Head of caudate nucleus (tissue), 42 donors: ENCODE measurements at places on chromosomes 12 and 14.

GRCh38 chr12:2986876-2987275 is 27.7 kb downstream of the TEAD4 start:
- DNase-seq, result no peak

DNA sequence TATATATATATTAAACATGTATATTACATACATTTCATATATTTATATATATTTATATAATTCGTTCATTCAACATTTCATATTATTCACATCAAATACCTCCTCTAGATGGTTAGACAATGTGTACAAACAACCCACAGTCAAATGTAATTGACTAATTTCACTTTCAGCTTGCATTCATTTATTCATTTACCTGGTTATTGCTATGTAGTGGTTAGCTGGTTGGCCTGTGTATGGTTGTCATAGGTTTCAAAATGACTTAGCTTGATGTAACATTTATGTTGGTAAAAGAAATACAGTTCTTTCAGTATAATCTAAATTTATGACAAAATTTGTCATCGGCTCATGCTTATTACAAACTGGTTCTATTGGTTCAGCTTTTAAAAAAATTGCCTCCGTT is 389 bp downstream of the OR4K13 start:
- no peak for DNase-seq

DNA sequence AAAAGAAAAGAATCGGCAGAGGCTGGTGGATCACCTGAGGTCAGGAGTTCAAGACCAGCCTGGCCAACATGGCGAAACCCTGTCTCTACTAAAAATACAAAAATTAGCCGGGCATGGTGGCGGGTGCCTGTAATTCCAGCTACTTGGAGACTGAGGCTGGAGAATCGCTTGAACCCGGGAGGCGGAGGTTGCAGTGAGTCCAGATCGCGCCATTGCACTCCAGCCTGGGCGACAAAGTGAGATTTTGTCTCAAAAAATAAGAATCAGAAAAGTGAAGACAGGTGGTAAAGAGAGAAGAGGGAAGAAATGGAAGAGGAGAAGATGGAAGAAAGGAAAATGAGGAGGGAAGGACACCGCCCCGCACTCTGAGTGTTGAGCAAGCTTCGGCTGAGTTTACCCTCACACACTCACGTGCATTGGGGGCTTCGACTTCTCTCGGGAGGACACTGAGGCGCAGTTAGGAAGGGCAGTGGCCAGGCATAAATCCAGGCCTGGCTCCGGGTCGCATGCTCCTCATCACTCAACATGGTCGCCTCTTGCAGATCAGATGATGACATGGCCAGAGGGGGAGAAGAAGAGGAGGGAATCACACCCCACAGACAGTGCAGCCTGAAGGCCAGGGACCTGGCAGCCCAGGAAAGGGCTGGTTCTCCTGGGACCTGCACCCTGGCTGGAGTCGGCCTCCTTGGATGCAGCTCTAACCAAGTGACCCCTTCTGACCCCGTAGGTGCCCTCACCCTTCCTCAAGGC is 61.1 kb downstream of the PRMT8 start:
- DNase-seq, result no peak

DNA sequence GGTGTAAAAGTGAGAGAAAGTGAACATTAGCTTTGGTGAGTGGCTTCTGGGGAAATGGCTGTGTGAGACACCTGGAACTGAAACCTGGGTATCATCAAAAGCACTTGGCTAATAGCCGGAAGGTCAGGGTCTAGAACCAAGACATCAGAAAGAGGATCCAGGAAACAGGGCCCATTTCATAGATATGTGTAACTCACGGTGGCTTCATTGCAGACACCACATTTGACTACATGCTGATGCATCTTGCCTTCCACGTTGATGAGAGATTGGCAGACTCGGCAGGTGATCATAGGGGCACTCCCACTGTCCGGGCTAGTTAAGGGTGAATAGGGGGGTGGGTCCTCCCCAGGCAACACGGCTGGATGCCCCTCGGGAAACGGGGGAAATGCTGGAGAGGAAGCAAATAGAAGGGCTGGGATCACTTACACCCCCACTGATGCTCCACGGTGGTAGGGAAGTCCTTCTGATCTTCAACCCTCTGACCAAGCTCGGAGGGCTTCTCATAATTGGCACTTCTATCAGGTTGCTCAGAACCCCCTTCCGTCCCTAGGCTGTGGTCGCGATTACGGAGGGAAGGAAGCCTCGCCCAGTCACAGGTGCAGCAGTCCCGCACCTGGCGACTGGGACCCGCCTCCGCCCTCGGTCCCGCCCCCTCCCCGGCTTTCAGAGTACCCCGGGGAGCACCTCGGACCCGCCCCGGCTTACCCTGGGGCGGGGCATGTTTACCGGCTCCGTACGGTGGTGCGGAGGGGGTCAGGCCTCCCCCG is 593 bp downstream of the PIP4P1 start:
- DNase-seq, result no peak

GRCh38 chr14:93040443-93040842 is 75.3 kb downstream of the ITPK1 start:
- DNase-seq, result peak; percentile 70

DNA sequence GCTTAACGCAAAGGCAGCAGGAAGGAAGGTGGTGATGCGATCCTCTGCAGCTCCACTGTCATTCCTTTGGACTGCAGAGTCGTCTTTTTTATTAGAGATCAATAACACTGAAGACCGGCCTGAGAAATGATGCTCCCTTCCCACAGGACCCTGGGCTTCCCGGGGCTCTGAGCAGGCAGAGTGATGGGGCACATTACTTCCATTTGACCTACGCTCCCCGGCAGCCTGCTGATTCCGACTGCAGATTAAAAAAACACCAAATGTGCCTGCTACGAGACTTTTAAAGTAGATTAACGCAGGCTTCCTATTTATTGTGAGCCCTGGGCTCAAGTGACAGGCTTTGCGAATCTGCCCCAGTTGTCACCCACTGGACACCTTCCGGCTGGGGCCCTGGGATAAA is 37.5 kb downstream of the KCNA1 start:
- no peak for DNase-seq

GRCh38 chr12:116150001-116150400 is 127.5 kb downstream of the MED13L start:
- DNase-seq, result peak; percentile 24

- DNase-seq, result no peak
Observed at GRCh38 chr14:105432657-105433056, 13.0 kb downstream of the MTA1 start.

DNA sequence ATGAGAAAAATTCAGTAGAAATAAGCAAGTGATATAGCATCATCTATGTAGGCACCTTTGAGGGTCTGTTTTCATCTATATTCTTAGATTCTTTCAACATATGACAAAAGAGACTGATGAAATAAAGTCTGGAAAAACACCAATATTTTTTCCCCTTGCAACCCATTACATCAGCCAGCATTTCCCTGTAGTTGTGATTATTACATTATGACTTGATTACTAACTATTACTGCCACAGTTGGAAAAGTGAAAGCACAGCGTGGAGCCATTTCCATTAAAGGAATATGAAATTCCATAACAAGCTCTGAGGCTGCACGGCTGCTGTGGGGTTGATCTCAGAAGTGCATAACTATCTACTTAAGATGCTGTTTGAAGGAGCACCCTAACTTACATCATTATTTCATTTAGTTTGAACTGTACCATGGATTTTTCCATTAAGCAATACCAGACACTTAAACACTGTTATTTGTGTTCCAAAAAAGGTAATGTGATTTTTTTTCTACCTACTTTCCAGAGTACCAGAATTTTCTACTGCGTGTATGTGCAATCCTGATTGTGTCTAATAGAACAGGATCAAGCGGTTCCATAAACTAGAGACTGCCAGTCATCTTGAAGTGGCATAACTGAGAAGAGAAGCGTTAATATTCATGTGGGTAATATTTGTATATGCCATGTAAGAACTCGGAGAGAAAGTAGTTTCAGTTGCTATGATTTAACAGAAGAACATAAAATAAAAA is 405.5 kb downstream of the MDGA2 start:
- DNase-seq, result no peak

DNA sequence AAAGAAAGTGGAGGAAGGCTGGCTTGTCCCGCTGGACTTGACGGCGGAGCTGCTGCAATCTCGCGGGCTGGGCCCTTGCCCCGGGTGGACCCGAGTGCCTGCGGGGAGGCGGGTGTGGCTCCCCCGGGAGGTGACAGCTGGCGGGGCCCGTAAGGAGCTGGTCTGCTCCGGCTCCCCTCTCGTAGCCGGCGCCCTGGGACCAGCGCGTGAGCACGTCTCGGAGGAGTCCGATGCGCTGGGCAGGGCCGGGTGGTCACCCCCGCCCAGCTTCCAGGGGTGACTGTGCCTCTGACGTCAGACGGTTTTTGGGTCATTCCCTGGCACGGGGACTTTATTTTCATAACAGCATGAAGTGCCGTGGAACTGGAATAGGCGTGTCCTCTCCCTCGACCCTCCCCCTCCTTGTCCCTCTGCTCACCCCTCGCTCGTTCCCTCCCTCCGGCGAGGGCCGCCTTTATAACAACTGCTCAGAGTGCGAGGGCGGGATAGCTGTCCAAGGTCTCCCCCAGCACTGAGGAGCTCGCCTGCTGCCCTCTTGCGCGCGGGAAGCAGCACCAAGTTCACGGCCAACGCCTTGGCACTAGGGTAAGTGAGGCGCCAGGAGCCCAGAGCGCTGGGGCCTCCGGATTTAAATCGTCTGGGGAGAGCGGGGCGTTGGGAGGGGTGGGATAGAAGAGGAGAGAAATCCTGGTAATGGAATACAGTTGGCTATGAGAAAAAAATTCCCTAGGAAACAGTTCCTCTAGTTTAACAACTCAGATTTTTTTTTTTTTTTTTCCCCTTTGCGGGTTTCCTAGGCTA is at the start of gene GPRC5A:
TSS of gene GPRC5A (plus strand) at position 483 of the 801 bp plus-strand sequence. CDS start 16,688 bp downstream, outside the sequence.
- DNase-seq, result peak; percentile 29

DNA sequence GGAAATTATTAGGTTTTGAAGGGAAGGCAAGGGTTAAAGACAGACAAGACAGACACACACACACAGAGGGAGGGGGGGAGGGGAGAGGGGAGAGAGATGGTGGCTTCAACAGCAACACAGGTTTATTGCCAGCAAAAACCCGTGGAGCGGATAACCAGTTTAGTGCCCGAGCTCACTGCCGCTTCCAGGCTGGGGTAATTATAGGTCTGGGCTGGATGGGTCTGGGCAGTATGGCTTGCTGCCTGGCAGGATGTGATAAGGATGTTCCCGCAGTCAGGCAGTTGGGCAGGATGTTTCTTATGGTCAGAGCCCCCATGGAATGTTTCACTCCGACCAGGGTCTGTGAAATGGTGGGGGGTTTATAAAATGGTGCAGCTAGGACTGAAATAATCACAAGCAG is 4.4 kb upstream of the TDRD9 start:
- no peak for DNase-seq

DNA sequence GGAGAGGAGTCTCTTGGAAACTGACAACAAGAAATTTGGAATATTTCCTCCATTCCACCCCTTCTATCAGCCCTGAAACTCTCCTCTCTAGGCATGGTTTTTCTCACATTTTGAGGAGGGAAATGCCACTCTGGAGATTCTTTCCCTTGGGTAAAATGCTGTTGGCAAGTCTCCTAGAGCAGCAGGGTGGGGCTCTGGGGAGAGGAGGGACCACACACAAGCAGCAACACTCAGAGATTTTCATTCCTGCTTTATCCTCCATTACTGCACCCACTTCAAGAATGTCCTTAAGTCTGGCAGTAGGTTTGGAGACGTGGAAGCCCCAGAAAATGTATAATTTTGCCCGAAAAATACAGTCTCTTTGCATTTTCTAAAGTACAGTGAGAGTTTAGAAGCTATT is 130.8 kb upstream of the FLRT2 start:
- DNase-seq, result no peak
